ENCODE measurements at places on chromosomes 11 and 22. TPM values are rescaled to one million over a fixed set of nuclear protein-coding genes. Genes with fewer than 3 reads are reported as not detected.

Gene CDCA5
- 8.1 TPM for total RNA-seq

Gene BRSK2
- total RNA-seq: under 0.01 TPM

Gene MMP3
- total RNA-seq: not detected

Gene PGA4
- total RNA-seq: not detected

Gene OR51I1
- total RNA-seq: not detected

Gene P2RY6
- total RNA-seq: not detected
